Foreskin melanocyte (primary cell): ENCODE measurements at places on chromosomes 4 and X.
A peak's percentile ranks its signal among the peaks of the same experiment; 100 is the strongest.

DNA sequence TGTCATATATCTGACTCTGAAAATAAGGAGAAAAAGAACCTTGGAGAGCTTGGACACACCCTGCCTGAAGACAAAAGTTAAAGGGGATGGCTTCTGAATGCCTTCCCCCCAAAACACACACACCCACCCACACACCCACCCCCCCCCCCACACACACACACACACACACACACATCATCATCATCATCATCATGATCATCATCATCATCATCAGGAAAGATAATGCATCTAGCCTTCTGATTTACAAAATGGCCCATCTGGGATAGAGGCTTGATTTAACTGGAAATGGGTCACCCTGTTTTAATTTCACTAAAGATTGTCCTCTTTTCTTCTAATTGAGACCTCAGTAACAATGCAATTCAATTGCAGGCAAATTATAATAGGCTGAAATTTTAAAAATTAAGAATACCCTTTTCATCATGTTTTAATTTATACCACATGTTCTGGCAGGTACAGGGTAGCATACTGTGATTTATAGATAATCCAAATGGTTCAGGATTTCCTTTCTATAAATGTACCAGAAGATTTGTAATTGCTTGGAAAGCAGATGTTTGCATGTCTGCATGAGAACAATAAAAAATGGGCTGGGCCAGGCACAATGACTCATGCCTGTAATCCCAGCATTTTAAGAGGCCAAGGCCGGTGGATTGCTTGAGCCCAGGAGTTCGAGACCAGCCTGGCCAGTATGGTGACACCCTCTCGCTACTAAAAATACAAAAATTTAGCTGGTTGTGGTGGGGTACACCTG, 56.5 kb downstream of the TRIM2 start:
- no peak for DNase-seq

DNA sequence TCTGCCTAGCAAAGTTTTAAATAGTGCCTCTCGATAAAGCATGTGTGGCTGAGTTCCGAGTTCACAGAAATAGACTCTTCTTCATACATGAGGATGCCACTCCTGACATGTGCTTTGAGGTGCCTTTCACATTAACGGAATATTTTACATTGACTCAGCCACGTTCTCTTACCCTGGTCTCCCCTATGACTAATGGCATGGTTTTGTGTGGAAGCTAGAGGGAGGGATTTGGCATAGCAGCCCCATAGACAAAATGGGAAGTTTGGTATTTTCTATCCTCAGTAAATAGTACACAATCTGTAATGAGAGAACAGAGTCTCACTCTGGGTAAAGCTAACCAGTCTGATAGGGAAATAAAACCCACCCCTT, 68.9 kb downstream of the PCDH19 start:
- no peak for DNase-seq

DNA sequence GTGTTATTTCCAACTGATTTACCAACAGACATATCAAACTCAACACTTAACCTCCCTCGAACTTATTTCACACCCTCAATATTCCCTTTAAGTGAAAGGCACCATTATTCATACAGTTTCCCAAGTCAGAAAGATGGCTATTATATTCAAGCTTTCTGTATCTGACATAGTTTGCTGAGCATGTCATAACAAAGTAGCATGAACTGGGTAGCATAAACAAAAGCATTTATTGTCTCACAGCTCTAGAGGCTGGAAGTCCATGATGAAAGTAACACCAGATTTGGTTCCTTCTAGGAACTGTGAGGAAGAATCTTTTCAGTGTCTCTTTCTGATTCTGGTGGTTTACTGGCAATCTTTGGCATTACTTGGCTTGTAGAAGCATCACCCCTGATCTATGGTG, 1388.6 kb downstream of the TECRL start:
- DNase-seq, result peak; percentile 94

- DNase-seq, result no peak
Observed at GRCh38 chr4:79317711-79318110, 8.2 kb downstream of the NAA11 start.

DNA sequence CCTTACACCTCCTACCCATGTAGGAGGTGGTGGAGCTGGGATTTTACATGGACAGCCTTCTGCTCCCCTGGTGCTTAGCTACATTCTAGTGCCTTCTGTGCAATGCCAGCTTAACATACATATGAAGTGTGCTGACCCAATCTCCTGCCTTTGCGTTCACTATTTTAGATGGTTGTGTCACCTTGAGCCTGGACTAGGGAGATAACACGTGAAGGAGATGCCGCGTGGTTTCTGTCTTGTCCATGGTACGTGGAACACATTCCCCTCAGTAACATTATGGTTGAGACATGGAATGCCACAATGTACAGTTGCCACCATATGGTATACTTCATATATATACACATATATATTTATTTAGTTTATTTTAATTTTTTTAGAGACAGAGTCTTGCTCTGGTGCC, 54.0 kb downstream of the TBL1X start:
- no peak for DNase-seq

DNA sequence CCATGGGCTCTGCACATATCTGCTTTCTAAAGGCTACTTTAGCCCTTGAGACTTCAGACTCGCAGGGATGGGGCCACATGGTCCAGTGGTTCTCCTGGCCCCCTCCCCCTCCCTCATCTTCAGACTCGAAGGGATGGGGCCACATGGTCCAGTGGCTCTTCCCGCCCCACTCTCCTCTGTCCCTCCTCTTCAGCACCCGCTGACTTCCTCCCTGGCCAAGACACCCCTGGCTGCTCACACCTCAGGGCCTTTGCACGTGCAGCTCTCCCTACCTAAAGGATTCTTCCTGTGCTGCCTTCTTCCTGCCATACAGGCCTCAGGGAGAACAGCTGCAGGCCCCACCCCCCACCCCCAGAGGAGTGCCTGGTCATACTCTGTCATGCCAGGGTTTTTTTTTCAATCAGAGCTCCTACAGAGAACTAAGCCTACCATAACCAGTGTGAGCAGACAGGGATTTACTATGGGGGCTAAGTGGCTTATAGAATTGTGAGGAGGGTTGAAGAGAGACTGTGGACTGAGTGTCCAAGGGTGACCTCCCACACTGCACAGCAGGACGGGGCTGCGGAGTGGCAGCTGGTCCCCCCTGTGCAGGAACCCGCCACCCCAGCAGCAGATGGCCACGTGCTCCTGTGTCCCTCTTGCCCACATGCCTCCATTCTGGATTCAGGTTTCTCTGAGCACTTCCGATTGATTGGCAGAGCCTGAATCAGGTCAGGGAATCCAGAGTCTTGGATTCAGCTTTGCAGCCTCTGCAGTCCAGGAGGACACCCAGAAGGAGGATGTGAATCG, 6.1 kb upstream of the SPON2 start:
- DNase-seq, result no peak

DNA sequence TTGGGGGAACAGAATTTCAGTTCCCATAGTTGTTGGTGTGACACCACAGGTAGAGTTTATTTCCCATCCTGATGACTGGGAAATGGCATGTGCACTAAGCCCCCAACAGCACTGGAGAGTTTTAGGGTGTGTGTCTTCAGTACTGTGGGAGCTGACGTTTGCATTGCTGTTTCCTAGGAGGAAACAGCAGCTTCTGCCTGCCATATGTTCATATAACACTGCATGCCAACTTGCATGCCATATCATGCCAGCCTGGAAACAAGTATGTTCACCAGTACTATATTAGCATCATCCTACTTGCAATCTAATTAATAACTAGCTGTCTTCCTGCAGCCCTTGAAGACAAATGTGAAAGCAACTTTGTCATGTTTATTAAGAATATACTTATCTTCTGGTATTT, 58.2 kb downstream of the NAA11 start:
- no peak for DNase-seq

DNA sequence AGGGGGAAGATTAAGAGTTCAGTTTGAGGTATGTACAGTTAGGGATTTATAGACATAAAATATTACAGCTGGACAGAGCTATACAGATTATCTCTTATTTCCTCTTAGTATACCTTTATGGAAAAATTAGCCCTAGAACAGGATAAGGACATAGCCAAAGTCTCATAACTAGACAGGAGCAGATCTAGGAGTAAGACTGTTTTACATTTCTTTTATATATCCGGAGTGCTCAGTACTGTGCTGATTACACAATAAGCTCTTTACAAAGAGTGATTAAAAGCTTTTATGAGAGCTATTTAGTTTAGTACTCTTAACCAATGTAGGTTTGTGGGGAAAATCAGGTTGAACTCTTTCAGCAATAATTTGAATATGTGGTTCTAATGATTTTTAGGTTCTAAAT, 105.8 kb downstream of the TBX22 start:
- DNase-seq, result no peak

DNA sequence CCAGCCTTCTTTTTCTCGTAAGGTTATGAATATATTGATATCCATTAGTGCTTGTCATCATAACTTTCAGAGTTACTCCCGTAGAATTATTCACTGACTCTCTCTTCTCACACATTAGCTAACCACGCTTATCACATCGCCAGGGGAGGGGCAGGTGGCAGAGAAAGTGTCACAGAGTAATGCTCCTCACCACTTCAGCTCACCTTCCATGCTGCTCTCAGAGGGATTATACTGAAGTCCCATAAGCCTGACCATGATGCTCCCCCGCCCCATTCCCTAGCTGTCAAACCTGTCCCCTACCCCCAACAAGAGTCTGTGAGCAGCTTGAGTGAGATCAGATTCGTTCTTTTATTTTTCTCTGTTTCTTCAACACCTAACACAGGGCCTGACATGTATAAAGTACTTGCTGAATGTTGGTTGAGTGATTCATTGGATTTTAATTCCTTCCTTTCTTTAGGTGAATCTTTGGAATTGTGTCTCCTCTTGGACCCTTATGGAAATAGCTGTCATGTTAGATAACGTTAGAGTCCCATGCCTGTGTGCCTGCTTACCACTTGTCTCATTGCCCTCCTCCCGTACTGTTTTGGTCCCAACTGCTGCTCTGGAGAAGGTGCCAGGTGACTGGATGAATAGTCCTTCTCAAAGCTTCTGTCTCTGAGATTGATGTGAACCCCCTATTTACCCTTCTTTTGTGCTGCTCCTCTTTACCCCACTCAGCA, 55.1 kb downstream of the RS1 start:
- no peak for DNase-seq

DNA sequence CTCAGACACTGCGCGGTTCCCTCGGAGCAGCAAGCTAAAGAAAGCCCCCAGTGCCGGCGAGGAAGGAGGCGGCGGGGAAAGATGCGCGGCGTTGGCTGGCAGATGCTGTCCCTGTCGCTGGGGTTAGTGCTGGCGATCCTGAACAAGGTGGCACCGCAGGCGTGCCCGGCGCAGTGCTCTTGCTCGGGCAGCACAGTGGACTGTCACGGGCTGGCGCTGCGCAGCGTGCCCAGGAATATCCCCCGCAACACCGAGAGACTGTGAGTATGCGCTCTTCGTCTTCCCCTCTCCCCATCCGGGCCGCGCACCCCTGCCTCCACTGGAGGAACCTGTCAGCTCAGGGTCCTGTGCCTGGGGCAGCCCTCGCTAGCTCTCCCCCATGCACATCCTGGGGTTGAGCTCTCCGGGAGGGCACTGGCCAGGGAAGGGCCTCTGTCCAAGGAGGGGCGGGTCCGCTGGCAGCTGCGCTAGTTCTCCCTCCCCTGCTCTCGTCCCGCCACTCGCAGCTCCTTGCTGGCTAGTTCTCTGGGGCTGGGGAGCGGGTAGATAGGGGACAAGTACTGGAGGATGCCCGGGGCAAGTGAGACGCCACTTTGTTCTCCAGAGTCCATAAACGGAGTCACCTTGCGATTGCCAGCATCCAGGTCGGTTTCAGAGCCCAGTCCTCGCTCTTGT, 2.2 kb downstream of the SLIT2 start:
- no peak for DNase-seq

DNA sequence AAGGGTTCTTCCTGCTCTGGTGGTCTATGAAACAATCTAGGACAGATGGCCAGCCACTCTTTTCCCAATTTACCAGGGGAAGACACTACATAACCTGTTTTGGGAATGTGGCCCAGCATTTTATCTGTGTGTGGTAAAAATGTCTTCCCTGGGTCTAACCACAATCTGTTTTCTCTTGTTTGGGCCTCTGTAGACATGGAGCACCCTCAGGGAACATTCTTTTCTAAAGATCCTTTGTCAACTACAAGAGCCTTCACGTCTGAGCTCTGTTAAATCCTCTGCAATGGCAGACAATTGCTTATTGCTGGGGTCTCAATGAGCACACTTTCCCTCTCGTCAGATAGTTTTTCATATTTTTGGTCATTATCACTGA, 35.5 kb downstream of the PLAC1 start:
- DNase-seq, result peak; percentile 79

DNA sequence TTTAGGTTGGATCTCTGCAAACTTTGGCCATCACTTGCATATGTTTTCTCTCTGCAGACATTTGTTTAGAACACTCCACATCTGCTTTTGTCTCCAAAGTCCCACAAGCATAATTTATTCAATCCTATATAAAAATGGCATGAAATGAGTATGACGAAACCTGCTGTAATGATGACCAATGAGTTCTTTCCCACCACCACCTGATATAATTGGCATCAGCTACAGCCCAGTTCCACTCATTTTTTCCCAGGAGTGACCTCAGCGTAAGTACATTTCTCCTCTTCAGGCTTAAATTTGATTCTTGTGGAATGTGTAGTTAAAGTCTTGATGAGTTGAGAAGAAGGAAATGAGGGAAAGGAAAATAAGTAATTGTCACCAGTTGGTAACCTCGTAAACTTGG, 205.1 kb downstream of the AWAT2 start:
- no peak for DNase-seq

GRCh38 chrX:47143894-47144625, 442 bp downstream of the NDUFB11 start:
- DNase-seq, result peak; percentile 37

DNA sequence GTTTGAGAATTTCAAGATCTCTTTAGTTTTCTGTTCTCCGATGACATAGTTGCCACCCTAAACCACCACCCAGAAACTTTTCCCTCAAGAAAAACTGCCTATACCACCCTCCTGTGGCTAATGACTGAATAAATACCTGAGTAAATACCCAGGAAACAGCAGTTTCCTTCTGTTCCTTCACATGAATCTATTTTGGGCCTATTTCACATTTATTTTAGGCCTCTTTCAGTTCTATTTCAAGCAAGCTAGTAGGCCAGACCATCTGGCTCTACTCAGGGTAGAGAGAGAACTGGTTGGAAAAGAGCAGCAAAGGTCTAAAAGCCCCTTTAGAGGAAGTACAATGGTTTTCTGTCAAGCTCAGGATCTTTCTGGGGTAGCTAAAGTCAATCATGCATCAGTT, 23.4 kb downstream of the ARHGEF9 start:
- DNase-seq, result no peak
